ENCODE measurements at places on chromosomes 7 and 10. TPM values are rescaled to one million over a fixed set of nuclear protein-coding genes. Genes with fewer than 3 reads are reported as not detected.
A peak's percentile ranks its signal among the peaks of the same experiment; 100 is the strongest.

DNA sequence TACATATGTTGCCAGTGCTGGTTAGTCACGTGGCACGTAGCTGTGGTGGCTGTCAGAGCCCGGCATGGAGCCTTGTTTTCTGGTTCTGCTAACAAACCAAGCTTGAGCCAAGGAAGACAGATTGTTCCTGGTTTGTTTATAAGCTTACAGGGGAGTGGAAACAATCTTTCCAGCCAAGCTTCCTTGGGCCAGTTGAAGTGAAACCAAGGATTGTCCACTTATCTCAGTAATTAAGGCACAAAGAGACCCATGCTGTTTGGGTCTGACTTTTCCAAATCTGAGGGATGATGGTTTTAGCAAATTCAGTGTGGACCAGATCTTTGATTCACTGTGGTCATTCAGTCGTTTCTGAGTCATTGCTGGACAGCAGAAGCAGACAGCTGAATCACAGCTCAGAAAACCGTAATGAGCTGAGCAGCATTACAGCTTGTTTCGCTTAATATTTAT lies 297.3 kb upstream of the COBL start:
- DNase-seq, result no peak

DNA sequence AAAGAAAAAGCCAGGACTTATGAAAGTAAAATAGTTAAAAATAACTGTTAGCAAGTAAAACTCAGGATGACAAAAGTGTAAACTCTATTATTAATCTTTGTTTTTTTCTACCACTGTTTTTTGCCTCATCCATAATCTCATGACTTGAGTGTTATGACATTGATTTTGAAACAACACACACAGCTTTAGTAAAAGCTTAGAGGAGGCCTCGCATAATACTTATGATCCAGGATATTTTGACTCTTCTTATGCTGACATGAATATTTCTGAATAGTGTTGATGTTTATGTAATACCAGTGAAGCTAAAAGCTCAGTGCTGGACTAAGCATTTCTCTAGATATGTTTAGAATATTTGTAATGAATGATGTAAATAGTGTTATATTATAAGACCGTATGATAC lies 10.5 kb downstream of the KAT6B start:
- DNase-seq, result no peak

- peak; percentile 68 for DNase-seq
These were observed 314.5 kb upstream of the SEMA3C start for GRCh38 chr7:81233208-81233940.

GRCh38 chr7:100621554-100621953 lies 9.2 kb downstream of the MOSPD3 start:
- no peak for DNase-seq

DNA sequence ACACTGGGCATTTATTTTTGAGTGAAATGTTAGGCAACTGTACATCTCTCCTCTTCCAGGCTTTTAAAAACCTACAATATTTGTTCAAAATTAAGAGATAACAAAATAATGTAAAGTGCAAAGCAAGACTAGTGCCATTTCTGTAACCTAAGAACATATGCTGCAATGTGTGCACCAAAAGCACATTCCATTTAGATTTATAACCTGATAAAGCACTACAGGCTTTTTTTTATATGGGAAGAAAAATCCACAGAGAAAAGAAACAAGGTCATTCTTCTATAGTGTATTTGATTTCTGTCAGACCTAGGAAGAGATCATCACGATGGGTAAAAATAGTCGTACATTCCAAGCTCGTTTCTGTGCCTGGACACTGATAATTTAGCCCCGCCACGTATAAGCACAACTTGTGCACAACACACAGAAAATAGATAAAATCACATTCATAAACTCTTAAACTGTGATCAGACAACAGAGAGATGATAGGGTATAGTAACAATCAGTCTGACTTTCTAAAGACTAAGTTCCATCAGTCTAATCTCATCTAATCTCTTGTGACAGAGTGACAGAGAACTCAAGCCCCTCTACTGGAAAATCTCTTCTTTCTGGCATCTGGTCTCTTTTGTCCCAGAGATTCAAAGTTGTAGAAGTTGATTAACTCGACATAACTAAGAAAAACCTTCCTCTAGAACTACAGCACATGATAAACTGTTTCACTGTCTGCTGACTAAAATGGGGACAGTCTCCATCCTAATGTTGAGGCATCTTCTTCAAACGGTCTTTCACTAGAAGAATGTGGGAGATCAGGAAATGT lies 6.7 kb downstream of the LAMB1 start:
- DNase-seq, result no peak

DNA sequence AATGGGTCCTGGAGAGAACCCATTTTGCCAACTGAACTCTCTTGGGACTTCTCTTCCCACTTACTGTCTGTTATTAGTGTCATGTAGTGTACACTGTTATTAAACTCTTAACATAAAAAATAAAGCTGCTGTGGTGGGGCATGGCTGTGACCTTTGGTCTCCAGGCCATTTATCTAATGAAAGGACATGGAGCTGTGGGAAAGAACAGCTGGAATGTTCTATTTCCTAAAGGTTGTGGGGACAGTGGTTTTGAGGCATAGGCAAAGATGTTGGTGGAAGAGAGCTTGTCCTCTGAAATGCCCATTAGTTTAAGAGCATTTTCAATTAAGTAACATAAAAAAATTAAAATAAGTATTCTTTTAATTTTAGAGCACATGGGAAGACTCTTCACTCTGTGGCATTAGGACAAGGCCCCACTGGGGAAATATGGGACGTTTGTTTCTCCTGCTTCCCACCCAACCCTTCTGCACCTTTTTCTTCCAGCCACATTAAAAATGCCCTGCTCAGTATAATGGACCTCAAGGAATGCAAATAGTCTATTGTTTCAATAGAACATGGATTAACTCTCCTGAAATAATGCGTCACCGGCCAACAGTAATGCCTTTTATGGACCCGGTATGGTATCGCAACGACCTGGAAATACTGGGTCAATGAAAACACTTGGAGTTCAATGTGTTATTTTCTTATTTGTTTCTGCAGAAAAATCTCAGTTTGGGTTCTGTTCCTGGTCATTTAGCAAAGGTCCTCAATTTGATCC lies 149.6 kb downstream of the BUB3 start:
- DNase-seq, result no peak

DNA sequence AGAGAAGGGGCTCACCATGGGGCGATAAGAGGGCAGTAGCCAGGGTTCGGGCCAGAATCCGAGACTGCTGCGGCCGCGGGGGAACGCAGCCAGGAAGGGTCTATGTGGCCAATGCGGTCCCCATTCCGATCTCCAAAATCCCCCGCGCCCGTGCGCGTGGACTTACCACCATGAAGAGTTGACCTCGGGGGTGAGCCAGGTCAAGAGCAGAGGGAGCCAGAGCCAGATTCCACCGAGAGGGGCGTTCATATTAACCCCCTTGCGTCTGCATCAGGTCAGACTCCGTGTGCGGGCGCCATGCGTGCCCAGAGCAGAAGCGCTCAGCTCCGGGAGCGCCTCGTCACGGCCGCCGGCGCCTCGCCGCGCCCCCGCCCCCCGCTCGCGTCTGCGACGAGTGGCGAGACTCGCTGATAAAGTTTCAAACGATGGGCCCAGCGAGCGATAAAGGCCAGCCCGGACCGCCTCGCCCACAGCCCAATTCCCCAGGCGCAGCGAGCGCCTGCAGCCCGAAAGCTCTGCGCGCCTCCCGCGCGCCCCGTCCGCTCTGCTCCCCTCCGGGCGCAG lies at the start of gene WNT2:
TSS of gene WNT2 (minus strand) at position 318 of the 564 bp plus-strand sequence. CDS start at position 249, 69 bp downstream.
- no peak for DNase-seq

GRCh38 chr10:122189185-122189584 lies 81.9 kb upstream of the BTBD16 start:
- no peak for DNase-seq

- DNase-seq, result no peak
These were observed 102.9 kb downstream of the ELAPOR2 start for GRCh38 chr7:86956567-86956966.

DNA sequence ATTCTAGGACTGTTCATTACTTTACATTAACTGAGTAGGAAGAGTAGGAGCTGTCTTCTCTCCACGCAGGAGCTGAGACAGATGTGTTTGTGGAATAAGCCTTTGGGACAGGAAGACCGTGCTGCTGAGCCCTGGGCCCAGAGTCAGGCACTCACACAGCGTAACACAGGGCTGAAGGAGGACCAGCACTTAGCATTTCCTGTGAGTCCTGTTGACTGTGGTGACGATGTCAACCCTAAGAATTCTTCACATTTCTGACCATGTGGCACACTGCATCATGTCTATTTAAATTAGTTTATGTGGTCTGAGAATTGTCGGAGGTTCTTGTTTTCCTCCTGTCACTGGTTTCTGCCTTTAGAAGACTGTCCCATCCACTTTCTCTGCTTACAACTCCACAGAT lies 117.2 kb downstream of the PIP4K2A start:
- peak; percentile 84 for DNase-seq

DNA sequence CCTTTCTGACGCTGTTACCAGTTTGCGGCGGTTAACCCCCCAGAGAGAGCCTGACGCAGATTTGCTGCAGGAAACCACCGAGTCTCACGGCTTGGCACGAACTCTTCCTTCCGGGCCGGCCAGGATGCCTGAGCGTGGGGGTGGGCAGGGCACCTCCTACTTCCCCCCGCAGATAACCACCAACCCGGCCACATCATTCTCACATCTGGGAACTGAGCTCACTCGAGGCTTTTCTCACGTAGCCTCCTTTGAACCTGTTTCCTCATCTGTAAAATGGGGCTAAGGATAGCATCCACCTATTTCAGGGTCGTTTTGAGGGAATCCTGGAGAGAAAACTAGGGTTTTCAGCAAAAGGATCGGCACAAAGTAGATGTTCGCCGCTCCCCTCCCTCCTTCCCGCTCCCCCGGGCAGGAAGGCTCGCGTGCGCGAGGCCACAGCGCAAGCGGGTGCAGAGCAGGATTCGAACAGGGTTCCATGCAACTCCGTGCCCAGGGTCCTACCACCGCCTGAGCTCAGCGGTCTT lies 23.6 kb downstream of the DDIT4 start:
- peak; percentile 99 for DNase-seq

DNA sequence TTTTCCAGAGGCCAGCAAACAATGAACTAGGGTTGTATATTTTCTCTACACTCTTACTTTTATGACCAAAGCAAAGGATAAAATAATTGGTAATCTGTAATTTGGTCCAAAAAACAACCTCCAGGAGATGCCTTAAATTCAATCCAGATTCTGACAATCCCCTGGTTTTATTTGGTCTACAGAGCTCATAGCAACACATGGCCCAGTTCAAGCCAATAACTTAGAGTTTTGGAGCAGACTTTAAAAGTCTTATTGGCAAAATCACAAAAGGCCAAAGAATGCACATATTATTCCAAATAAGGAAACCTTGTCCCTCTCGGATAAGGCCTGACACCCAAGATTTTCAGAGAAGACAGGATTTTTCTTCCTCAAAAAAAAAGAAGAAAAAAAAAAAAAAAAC lies 51.9 kb downstream of the SORBS1 start:
- DNase-seq, result no peak

GRCh38 chr7:30671793-30672465 lies 10.3 kb downstream of the CRHR2 start:
- DNase-seq, result no peak

DNA sequence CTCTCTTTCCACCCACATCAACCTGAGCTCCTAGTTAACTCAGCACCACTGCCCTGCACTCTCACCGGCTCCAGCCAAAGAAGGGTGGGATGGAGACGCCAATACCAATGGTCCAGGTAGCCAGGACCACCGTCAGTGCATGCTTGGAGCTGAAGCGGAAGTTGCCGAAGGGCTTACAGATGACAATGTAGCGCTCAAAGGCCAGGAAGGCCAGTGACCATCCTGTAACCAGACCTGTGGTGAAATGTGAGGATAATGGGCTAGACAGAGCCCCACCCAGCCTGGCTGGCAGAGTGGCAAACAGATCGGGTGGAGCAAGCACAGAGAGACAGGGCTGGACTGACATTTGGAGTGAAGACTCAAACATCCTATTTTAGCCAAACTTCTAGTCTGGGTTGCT lies 673 bp downstream of the OPN1SW start:
- no peak for DNase-seq

DNA sequence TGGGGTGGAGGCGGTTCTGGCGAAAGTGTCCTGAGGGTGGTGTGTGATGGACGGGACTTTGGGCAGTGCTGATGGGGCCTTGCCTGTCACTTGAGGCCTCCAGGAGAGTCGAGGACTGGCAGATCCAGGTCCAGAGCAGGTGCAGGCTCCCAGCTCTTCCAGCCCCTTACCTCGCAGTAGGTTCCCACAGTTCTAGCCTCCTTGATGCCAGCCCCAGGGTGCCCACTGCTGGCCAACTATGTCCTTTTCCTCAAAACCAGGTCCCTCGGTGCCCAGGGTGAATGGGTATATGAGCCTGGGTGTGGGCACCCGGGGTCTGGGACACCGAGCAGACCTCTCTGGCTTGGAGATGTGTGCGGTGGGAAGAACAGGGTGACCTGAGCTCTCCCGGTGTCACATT lies 8.3 kb downstream of the FAM20C start:
- no peak for DNase-seq

DNA sequence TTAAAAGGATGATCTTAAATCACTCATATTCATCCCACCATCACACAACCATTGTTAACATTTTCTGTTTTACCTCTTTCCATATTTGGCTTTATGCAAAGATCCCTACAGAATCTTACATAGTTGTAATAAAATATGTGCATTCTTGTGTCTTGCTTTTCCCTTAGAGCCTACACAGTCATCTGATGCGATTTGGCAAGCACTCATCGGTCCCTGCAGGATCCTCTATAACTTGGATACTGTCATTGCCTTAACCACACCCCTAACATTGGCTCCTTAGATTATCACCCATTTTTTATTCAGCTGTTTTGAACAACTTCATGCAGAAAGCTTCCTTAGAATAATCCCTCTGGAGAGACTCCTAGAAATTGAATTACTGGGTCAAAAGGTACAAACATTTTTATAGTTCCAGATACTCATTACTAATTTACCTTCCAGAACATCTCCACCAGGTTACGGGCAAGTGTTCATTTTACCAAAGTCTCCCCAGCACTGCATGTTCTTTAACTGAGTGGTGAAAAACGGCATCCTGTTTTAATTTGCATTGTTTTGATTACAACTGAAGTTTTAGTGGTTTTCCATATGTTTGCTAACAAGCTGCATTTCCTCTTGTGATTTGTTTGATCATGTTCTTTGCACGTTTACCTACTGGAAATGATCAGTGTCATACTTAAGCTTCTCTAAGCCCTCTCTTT lies 268.3 kb downstream of the GRID1 start:
- no peak for DNase-seq

GRCh38 chr7:101634196-101634717 lies 5.2 kb upstream of the MYL10 start:
- DNase-seq, result peak; percentile 36

The FAM20C gene
- 19.7 TPM for total RNA-seq

The CDH23 gene
- total RNA-seq, result 8.4 TPM

The IFIT3 gene
- 24.7 TPM for total RNA-seq

The TBC1D12 gene
- 18.1 TPM for total RNA-seq

The CDCA7L gene
- 28.7 TPM for total RNA-seq

The PNLIPRP3 gene
- not detected for total RNA-seq

The ARHGAP19 gene
- 25.3 TPM for total RNA-seq

The CNTNAP2 gene
- total RNA-seq, result 0.94 TPM

The FZD8 gene
- total RNA-seq, result 8.0 TPM

The PPP1R3A gene
- not detected for total RNA-seq

The EEPD1 gene
- 17.8 TPM for total RNA-seq

The SUGCT gene
- total RNA-seq, result 2.1 TPM

Data from spleen (tissue), 13 donors.